H9 (cell line): ENCODE measurements at places on chromosomes 12 and 14.

DNA sequence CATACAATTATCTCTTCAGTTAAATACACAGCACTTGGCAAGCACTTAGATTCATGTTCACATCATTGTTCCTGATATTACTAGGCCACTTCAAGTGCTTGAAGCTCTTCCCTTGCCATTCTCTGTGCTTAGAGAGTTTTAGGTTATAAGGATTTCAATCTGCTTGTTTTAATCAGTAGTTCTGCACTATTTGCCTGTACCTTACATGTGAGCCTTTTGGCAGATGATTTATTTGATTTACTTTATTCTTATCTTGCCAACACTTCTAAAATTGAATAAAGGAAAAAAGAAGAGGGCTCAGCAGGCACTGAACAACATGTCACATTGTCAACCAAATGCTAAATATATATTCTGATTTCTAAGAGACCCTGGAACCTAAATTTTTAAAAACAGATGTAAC is 363.8 kb upstream of the USP15 start:
- no peak for DNase-seq

DNA sequence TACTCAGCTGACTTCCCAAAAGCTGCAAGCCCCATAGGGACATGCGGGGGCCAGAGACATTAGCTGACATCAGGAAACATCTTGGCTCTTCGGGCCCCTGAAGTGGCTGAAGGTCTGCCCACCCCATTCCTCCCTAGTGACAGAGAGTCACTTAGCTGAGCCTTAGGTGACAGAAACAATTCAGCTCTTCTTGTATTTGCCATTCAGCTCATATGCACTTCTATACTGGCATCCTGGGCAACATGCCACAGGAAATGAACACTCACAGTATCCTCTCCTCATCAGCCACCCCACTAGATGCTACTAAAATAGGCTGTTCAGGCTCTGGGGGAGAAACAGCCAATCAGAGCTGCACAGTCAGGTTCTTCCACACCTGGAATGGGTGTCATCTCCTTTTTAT is 3.4 kb downstream of the DCTN2 start:
- DNase-seq = no peak

- DNase-seq = no peak
Measured at GRCh38 chr12:29732191-29732590, 51.6 kb downstream of the TMTC1 start.

DNA sequence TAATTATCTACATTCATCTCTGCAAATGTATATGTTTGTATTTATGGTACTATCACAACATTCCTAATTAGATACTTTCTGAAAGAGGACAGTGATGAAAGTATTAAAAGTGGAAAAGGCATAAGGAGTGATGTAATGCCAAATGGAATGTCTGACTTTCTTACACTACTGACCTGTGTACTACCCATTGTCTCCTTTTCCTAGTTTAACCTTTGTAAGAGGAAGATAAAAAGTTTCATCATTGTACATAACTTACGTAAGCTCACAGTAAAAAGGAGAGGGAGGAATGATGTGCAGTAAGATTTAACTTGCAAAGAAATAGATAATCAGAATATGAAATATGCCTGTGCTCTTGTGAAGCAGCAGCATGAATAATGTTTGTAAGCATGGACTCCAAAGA is 55.9 kb downstream of the SOX5 start:
- DNase-seq = no peak

DNA sequence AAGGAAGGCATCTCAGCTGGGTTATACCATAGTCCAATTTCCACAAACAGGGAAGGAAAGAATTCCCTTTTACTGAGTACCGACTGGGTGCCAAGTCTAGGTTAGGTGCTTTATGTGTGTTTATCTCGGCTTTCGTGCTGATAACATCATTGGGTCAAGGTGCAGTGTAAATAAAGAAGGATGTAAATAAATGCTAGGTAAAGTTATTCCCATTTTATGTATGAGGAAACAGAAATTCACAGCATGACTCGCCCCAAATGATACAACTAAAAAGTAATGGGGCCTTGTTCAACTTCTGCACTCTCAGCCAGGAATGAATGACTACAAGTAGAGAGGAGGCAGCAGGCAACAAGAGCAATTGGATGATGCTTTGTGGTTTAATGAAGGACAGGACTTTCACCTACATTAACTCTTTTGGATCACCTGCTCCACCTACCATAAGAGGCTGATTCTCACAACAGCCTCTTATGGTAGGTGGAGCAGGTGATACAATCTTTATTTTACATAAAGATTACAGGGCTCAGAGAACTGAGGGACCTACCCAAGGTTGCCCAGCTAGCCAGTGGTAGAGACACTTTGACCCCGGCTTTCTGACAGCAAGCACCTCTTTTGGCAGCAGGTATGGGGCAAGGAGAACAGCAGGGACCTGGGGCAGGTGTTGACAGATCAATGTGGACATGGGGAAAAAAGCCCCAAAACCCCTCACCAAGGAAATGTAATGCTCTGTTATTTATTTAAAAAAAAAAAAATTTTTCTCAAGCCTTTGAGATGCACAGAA is 213.4 kb upstream of the NUDT4 start:
- no peak for DNase-seq

DNA sequence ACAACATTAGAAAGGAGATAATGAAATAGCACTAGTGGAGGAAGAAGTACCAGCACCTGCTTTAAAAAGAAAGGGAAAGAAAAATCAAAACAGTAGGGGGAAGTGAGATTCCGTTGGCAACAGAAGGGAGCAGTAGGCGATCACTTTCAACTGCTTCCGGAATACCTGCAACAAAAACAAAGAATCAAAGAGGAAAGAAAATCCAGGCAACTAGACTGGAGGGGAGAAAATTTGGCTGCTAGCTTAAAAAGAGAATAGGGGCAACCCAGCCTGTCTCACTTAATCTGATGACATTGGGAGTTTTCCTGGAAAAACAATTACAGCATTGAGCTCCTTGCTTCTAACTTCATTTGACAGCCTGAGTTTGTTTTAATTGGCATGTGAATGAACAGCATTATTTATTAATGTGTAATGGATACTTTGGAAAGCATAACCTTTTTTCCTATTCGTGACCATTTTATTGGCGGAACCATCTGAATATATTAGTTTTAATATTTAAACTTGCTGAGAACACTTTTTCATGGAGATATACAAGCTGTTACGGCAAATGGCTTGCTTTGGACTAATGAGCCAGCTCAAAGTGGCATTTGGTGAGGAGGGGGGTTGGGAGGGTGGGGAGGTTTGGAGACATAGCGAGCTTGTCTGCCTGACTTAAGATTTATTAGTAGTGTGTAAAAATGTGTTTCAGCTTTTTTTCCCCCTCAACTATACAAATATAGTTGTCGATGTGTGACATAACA is 2.5 kb upstream of the DACT1 start:
- no peak for DNase-seq

GRCh38 chr14:76607510-76607909 is 153.8 kb upstream of the VASH1 start:
- no peak for DNase-seq

DNA sequence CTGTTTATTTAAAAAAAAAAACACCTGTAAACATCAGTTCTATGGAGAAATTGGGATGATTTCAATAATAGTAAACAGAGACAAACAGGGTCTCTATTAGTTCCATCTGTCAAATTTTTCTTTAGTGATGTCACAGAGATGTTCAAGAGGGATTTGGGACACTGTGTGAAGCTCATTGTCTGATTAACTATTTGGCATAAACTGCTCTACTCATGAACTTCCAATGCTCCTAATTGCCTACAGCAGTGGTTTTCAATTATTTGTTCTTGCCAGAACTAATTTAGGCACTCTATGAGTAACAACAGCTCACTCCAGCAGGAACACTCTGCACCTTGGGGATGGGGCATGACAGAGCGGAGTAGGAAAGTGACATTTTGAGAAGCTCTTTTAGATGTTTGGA is 250.1 kb upstream of the PRKD1 start:
- no peak for DNase-seq

DNA sequence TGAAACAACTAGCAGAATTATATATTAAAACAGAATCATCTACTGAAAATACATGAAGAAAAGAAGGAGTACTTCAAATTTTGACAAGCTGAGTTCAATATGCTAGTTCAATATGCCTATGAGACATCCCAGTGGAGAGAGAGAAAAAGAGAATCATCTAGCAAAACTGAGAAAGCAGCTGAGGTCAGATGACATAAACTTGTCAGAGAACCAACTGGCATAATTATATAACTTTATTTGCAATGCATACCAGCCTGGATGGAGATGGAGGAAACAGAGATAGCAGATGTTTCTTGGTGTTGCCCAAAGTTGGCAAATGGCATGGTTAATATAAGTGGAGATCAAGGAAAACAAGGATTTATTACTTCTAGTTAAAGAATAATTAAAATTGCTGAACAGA is 148.7 kb upstream of the PDZRN4 start:
- DNase-seq = no peak

GRCh38 chr12:111314953-111315539 is 53.8 kb downstream of the PHETA1 start:
- DNase-seq = no peak

DNA sequence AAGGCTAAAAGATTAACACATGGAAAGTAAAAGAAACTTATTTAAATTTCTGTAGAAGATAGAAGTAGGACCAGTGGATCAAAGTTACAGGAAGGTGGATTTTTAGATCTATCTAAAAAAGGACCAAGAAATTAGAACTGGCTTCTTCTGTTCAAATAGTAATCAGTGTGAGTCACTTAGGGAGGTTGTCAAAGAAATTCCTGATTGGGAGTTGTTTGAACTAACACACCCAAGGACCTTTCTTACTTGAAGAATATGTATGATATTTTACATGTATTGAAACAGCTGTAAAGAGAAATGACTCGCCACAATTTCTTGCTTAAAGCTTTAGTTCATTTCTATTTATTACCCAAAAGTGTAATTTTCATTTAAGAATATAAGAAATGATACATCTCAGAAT is 256.9 kb downstream of the RAD51B start:
- DNase-seq = no peak

DNA sequence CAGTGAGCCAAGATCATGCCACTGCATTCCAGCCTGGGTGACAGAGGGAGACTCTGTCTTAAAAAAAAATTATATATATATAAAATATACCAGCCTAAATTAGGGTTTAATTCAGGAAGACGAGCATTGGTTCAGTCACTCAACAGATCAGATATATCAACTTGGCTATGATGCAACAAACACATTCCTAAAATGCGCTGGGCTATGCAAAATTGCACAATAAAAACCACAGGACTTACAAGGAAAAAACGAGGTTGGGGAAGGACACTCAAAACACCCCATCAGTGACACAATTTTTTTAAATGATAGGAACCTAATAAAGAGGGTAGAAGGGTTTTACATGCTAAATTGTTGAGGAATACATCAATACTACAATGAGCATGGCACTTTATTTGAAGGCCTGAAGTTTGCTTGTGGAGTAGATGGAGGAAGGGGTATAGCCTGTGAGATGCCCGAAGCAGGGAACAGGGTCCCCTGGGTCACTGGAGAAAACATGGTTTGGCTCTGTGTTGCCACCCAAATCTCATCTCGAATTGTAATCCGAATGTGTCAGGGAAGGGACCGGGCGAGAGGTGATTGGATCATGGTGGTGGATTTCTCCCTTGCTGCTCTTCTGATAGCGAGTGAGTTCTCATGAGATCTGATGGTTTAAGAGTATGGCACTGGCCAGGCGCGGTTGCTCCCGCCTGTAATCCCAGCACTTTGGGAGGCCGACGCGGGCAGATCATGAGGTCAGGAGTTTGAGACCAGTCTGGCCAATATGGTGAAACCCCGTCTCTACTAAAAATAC is 71.2 kb downstream of the TNFAIP2 start:
- DNase-seq = no peak

- no peak for DNase-seq
Measured at GRCh38 chr12:129423041-129423580, 480.7 kb downstream of the TMEM132D start.

DNA sequence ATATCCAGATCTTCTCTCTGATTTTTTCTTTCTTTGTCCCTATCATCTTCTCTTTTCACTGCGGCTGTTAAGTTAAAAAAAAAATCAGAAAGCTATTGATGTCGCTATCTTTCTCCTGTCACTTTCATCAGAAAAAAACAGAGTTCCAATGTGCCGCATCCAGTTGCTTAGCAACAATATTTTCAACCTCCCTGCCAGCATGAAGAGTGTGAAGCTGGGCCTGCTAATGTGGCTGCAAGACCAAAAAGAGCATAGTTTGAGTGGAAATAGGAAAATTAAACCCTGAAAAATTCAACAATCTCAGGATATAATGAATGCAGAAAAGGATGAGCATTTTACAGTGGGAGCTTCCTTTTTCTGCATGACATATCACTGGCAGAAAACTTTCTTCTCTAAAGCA is 1025.4 kb upstream of the LRFN5 start:
- DNase-seq = no peak

DNA sequence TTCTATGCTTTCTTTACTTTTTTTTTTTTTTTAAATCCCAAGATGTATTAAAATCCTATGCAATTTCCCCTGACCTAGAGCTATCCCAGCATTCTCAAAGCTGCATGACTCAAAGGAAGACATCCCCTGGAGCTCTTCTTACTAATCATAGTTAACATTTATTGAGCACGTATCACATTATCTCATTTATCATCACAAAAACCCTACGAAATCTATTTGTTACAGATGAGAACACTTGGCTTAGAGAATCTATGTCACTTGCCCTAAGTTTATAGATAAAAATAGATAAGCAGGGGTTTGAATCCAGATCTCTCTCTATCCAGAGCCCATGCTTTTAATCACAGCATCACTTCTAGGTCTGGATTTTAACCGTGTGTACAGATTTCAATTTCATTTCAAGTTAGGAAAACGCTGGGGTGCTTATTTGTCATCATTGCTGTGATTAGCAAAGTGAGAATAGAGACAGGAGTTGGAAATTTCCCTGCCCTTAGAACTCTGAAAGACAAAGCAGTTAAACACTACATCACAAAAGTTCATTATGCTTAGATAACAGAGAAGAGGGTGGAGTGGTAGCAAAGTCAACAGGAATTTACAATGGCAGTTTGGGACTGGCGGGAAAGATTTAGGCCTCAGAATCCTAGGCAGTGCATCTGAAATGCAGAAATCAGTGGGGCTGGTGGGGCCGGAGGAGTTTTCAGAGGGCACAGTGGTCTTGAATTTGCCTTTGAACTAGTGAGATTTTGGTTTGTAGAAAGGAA is 177.7 kb upstream of the FRMD6 start:
- no peak for DNase-seq

DNA sequence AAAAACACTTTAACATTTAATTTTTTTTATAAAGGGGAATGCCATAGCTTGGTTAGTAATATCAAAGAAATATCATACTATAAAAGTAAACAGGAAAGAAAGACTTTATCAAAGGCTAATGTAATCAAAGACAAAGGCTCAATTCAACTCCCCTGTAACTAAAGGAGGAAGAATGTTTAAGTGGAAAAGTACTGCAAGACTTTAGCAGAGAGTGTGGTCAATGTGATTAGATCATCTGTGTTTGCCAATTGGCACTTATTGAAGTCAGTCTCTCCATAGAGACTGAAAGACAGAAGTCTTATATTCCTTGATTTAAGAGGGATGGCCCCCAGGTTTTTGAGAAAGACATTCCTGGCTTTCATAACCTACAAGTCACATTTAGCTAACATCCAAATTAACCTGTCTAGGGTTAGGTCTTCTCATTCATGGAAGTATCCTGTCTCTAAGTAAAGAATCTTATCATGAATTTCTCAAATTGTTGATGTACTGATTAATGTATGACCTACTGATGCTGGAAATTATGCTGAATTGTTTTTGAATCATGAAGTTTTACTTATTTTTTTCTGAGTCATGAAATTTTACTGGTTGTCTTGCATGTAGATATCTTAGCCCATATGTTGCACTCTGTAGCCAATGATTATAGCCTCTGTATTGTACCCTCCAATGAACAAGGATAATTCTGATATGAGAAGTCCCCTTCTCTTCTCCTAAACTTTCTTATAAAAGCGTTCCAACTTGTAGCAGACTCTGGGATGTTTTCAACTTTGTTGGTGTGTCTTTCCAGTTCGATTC is 65.4 kb downstream of the ATXN7L3B start:
- DNase-seq = no peak

- peak; percentile 28 for DNase-seq
Measured at GRCh38 chr14:87690076-87690613, 302.8 kb downstream of the GALC start.
